ENCODE measurements at places on chromosomes 4 and X.
A peak's percentile ranks its signal among the peaks of the same experiment; 100 is the strongest.

DNA sequence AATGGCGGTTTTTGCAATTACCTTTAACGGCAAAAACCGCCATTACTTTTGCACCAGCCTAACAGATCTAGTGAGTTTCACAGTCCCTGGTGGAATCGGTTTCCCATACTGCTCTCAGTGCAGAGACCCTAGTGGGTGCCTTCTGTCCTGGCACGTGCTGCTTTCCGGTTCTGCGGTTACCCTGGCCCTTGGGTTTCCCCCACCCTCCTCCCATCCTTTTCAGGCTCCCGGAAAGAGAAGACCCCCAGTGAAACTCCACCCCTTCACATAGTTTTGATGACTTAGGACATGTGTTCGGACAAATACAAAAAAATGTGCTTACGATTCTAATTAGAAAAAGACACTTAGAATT lies 36.9 kb downstream of the NLGN3 start:
- no peak for DNase-seq

- no peak for DNase-seq
Observed at GRCh38 chr4:137519406-137519805, 12.9 kb downstream of the PCDH18 start.

GRCh38 chrX:34884817-34885216 lies 57.8 kb upstream of the FAM47B start:
- DNase-seq, result peak; percentile 9

GRCh38 chrX:123330229-123330942 lies 146.3 kb downstream of the GRIA3 start:
- DNase-seq, result no peak

GRCh38 chr4:142719854-142720541 lies 126.1 kb downstream of the INPP4B start:
- DNase-seq, result peak; percentile 25

DNA sequence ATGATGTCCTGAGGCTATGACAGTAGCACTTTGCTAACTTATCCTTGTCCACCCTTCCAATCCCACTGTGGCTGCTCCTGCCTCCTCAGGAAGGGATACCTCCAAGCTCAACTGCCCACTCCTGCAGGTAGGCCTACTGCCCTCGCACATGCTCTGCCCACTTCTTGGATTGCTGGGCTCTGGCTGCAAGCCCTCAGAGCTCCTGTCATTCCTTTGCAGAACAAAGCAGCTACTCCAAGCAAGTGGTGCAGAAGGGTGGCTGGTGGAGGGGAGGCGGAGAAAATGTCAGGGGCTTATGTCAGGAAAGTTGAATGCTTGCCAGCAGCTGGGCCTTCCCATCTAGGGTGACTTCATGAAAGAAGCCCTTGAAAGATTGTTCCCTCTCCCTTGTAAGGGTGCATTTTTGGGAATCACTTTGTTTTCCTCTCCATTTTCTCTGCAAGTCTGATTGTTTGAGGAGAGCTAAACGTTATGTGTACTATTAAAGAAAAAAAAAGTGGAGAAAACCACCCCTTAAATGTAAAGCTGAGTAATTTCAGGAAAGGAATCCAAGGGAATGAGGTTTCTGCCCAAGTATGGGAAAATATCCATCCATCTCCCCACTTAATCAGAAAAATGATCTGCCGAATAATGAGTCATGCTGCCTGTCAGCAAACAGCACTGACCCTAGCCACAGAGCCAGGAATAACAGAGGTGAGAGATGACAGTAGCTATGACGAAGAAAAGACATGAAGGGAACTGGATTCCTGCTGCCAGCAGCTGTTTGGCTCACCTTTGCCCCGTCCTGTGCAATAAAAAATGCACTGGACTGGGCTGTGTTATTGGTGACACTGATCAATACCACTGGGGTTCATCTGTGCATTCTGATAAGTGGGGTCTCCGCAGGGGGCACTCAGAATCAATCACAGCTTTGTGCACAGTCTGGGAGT lies 102.0 kb downstream of the RTL5 start:
- DNase-seq, result peak; percentile 91

GRCh38 chr4:68358988-68359387 lies 9.1 kb upstream of the YTHDC1 start:
- DNase-seq, result no peak

GRCh38 chr4:6986781-6987587 lies 56.2 kb upstream of the TADA2B start:
- DNase-seq, result peak; percentile 93

- no peak for DNase-seq
Observed at GRCh38 chr4:90769251-90769650, 642.1 kb downstream of the CCSER1 start.

GRCh38 chrX:79336869-79337815 lies 30.0 kb downstream of the ITM2A start:
- no peak for DNase-seq

DNA sequence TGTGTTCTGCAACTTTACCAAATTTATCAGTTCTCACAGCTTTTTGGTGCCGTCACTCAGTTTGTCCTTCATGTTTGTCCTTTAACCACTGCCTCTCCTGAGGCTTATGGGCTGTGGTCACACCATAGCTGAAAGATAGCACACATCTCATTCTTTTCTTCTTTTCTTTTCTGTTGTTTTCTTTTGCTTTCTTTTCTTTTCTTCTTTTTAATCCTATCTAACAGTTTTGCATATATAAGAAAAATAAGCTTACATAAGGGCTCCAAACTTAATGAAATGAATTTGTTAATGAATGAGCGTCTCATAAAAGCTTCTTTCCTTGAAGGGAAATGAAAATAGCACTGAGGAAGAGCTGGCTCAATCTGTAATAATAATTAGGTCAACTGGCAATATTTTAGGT lies 1061.2 kb downstream of the PCDH18 start:
- no peak for DNase-seq

DNA sequence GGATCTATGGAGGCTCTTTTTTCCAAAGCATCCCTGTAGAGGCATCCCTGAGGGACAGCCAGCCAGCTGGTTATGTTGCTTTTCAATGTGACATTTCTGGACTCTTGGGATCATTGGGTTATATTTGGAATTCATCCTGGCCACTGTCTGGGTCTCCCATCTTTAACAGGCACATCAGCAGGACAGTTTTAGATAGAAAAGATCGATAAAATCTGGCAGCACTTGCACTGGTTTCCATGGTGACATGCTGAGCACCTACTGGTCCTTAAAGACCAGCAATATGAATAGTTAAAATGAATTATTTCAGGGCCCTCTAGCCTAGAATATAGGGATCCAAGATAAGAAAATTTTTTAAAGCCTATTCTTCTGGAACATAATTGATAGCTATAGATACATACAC lies 151.6 kb downstream of the KDR start:
- no peak for DNase-seq

DNA sequence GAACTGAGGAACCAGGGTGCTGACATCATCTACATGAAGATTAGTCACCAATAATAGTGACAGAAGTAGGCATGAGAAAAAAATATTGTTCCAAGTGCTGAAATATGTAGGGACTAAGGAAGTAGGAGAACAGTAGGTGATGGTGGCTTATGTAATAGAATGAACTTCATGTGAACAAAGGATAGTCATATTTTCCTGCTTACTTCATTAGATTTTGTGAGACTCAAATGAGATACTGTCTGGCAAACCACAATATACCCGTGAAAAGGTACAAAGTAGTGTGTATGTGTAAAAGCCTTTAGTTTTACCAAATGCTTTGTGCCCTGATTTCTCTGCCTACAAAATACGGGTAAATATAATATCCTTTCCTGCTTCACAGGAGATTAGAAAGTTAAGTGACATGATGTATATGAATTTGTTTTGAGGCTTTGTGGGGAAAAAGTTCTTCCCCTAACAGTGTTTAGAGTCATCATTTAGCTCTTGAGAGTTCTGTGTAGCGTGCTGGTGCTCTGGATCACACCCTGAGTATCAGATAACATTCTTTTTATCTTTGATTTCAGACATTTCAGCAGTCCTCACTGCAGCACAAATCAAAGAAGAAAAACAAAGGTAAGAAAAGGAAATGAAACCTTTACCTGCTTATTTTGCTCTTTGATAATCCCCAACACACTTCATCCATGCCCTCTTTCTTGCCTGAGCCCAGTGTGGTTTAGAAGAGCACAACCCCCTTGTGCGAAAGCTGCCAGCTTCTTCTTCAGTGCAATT lies 67.9 kb downstream of the KLHL34 start:
- no peak for DNase-seq

- no peak for DNase-seq
Observed at GRCh38 chr4:163085085-163085484, 81.6 kb downstream of the NAF1 start.

GRCh38 chr4:5660185-5660584 lies 48.2 kb downstream of the EVC2 start:
- DNase-seq, result no peak

- no peak for DNase-seq
Observed at GRCh38 chr4:2837904-2838496, 5.6 kb upstream of the ADD1 start.

DNA sequence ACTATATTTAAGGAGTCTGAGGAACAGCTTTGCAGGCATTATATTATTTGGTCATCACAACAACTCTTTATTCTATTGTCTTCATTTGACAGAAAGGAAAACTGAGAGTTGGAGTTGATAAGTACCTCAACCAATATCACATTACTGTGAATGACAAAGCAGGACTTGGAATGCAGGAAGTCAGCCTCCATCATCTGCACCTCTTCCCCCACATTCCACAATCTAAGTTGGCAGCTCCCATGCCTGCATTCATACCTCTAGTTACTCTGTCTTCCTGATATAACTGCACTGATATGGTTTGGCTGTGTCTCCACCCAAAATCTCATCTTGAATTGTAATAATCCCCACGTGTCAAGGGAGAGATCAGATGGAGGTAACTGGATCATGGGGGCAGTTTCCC lies 356.7 kb downstream of the GALNTL6 start:
- no peak for DNase-seq

GRCh38 chr4:45316257-45316656 lies 589.9 kb upstream of the GNPDA2 start:
- DNase-seq, result no peak

Data from HTR-8/SVneo (cell line).